H4 (cell line): ENCODE measurements at places on chromosomes 2 and 18. TPM values are rescaled to one million over a fixed set of nuclear protein-coding genes. Genes with fewer than 3 reads are reported as not detected.

Gene ACVR1C
- total RNA-seq, result 0.06 and 0.50 TPM in 2 replicates

DNA sequence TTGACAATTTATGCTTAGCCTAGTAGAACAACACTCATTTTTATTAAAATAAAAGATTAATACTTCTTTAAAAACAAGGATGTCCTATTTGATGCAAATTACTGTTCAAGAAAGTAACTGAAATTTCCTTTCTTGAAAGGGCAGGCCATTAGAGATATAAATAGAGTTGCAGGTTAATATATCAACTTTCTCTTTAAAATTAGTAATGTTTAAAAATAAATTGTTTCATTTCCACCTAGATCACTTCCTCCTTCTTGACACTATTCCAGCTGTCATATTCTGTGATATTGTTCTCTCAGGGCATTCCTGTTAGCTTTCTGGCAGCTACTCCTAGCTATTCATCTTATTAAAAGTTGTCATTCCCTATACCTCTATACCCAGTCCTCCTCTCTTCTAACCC lies 357.9 kb upstream of the NRP2 start:
- no peak for DNase-seq

DNA sequence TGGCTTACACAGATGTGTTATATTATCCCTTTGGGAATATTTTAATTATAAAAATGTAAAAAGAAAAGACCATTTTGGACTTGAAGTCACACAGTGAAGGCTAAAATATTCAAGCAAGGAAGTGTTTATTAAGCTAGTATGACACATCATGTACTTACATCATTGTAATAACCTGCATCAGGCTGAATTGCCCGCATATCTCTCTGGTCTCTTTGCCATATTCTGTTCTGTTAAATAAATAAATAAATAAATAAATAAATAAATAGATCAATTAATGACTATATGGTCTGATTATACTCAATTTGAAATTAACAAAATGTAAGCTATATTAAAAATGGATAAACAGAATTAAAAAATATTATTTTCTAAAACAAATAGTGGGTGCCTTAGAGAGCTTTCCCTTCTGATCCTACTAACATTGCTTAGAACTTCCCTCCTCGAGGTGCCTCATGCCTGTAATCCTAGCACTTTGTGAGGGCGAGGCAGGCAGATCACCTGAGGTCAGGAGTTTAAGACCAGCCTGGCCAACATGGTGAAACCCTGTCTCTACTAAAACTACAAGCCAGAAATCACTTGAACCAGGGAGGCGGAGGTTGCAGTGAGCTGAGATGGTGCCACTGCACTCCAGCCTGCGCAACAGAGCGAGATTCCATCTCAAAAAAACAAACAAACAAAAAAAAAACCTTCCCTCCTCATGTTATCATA lies 42.0 kb downstream of the WDR33 start:
- DNase-seq, result no peak

- DNase-seq, result no peak
These were observed 104.5 kb downstream of the TPO start for GRCh38 chr2:1517786-1518185.

DNA sequence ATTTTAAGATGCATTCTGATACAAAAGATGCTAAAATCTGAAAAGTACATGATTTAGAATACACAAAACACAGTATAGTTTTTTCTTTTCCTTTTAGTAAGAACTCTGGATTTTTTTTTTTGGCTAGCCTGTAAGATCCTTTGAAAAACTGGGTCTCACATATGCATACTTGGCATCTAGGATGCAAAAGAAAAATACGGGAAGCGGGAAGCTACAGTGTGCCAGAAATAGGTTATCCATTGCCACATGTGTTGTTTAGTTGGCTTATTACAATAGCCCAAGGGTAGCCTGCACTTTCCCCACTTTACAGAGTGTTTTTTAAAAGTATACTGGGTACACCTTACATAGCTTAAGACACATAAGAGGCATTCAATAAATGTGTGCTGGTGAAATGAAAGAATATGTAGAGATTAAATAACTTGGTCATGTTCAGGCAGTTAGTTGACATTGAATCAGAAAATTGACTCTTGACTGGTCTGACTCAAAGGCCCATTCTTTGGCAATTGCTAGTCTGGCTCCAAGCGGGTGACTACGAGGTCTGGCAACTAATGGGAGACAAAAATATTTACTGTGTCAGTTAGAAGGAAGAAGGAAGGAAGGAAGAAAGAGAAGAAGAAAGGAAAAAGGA lies 286.8 kb upstream of the TRIB2 start:
- no peak for DNase-seq

Gene EVA1A
- total RNA-seq, result 13.8 and 16.6 TPM in 2 replicates

GRCh38 chr2:233418761-233419546 lies 64.7 kb downstream of the DGKD start:
- peak; percentile 80 for DNase-seq

- DNase-seq, result no peak
These were observed 177.9 kb downstream of the ALK start for GRCh38 chr2:29743516-29743915.

Gene CHST10
- 13.4 and 14.9 TPM in 2 replicates for total RNA-seq

DNA sequence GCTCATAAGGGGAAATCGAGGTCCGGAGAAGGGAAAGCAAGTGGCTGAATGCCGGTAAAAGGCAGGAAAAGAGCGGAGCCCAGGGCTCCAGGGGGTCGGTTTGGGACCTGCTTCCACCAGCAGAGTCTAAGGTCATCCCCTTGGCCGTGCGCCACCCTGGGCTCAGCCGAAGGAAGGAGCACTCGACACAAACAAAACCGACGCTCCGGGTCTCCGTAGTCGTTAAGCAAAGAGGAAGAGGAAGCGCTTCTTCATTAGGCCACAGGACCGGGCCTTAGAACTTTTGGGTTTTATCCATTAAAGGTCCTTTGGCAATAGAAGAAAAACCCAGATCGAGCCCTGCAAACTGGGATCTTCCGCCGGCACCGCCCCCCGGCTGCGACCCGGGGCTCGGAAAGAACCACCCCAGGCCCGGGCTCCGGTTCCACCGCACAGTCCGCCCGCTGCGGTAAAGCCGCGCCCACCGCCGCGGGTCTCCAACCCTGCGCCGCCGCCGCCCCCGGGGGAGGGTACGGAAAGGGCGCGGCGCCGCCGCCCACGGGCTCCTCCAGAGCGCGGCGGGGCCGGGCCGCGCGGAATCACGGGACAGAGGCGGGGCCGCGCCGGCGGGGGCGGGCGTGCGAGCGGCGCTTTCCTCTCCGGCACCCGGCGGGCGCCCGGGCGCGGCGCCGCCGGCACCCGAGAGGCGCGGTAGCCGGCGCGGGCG lies at the start of gene TTL:
TSS of gene TTL (plus strand) at position 629 of the 706 bp plus-strand sequence. CDS start 189 bp downstream, outside the sequence.
- peak; percentile 41 for DNase-seq

- no peak for DNase-seq
These were observed 250.8 kb upstream of the OSR1 start for GRCh38 chr2:19609266-19609665.

- DNase-seq, result no peak
These were observed 887 bp upstream of the ZNF396 start for GRCh38 chr18:35377875-35378573.

GRCh38 chr18:49915352-49915751 lies 102.0 kb upstream of the ACAA2 start:
- DNase-seq, result no peak

- peak; percentile 79 for DNase-seq
These were observed 22.1 kb downstream of the GPR39 start for GRCh38 chr2:132438691-132439090.
